ENCODE measurements at places on chromosomes 2 and 18.

DNA sequence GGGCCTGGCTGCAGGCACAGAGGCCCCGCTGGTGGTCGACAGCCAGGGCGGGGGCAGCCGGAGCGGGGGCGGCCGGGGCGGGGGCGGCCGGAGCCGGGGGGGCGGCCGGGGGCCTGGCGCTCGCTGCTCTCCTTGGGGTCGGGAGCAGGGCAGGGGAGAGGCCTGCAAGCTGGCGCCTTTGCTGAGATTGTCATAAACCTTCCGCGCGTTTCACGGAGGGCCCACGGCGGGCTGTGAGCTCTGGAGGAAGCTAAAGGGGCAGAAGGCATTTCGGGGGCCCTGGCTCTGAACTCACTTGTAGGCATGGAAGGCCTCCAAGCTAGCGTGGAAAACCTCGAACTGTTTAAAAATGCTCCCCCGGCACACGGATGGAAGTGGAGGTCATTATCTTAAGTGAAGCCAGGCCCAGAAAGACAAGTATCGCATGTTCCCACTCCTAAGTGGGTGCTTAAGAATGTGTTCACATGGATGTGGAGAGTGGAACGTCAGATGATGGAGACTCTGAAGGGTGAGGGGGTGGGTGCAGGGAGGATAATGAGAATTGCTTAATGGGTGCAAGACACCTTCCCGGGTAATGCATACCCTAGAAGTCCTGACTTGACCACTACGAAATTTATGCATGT lies 629 bp downstream of the PRELID3A start:
- no peak for DNase-seq

- DNase-seq = no peak
These were observed 85.5 kb upstream of the MC2R start for GRCh38 chr18:14000884-14001283.

DNA sequence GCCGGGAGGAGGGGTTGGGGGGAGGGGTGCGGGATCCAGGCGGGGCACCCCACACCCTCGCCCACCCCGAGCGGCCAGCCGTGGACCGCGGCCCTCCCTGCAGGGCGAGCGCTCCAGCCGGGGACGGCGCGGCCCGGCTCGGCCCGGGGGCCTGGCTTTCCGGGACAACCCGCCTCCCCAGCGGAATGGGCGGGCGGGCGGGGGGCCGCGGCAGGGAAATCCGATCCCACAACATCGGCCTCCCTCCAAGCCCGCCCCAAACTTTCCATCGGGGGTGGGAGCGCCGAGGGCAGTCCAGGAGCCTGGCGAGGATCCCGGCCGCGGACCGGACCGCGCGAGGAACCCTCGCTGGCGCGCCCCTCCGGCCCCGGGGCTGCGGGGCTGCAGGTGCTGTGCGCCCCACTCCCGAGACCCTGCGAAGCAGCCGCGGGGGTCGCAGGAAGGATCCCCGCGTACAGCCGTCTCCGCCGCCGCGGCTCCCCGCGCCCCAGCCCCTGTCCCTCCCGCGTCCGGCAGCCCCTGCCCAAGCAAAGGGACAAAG lies 529 bp downstream of the SEMA4C start:
- no peak for DNase-seq

DNA sequence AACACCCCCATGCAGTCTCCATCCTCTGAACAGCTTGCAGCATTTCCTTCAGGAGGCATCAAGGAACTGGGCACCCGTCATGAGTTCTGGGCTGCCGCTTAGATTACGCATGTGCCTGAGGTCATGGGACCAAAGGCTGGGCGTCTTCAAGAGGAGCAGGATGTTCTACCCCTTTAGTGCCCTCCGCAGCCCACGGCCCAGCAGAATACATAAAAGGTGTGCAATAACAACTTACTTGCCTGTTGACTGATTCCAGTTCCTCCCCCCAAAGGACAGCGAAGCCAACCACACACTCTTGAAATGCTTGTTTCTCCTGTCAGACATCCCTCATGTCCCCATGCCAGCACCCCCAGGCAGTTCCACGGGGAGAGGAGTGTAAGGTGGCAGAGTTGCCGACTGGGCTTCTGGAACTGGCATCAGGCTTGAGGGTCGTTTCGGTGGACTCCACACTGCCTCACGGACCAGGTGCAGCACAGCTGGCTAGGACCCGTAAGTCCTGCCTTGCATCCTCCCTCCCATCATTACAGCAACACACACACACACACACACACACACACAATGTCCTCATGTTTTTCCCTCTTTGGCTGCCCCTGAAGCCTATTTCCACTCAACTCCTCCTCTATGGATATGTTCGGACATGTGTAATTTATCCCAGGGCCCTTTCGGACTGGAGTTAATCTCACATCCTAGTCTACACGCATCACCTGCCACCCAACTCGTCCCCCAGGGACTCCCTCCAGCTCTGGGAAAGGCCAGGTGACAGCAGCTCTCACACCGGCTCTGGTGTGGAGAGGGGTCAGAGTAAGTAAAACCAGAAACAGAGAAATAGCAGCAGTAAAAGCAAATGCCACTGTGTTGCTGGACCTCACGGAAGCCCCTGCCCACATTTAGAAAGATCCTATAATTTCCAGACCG lies 200.7 kb downstream of the BCL11A start:
- DNase-seq = no peak

GRCh38 chr18:57574866-57575265 lies 11.6 kb downstream of the FECH start:
- DNase-seq = no peak

GRCh38 chr2:19225126-19225525 lies 133.3 kb downstream of the OSR1 start:
- no peak for DNase-seq

All from stimulated activated CD4-positive, alpha-beta T cell treated with anti-CD3 and anti-CD28 coated beads, TNF-alpha, amount 100 ng/mL, for 4 hours (primary cell).